ENCODE measurements at places on chromosomes 4 and X.
A peak's percentile ranks its signal among the peaks of the same experiment; 100 is the strongest.

DNA sequence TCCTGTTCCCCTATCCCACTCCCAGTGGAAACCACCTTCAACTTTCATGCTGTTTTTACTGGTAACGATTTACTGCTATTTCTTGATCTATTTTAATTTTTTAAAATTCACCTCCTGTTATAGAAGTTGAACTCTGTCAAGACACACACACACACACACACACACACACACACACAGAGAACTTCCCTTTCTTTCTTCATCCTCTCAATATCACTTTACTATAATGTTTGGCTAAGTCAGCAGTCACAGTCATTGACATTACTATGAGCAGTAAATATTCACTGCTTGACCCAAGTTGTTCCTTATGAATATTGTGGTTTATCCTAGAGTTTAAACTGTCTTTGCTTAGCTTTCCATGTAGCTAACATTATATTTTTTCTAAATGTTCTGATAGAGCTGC lies 24.0 kb upstream of the SGMS2 start:
- DNase-seq, result no peak

DNA sequence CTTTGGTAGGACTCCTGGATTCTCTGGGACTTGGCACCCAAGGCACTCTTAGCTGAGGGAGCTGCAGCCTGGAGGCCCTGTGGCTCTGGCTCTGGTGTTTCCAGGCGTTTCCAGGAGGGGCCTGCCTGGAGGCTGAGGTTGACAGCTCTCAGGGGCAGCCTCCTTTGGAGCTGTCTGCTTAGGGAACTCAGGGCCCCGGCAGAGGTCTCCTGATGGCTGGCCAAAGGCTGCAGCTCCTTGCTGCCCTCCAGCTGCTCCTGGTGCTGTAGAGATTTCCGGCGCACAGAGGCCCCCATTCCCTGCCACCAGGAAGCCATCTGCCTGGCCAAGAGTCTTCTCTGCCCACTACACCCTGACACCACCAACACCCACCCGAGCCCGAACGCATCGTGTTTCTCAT lies 25.3 kb upstream of the ARHGEF38 start:
- DNase-seq, result no peak

DNA sequence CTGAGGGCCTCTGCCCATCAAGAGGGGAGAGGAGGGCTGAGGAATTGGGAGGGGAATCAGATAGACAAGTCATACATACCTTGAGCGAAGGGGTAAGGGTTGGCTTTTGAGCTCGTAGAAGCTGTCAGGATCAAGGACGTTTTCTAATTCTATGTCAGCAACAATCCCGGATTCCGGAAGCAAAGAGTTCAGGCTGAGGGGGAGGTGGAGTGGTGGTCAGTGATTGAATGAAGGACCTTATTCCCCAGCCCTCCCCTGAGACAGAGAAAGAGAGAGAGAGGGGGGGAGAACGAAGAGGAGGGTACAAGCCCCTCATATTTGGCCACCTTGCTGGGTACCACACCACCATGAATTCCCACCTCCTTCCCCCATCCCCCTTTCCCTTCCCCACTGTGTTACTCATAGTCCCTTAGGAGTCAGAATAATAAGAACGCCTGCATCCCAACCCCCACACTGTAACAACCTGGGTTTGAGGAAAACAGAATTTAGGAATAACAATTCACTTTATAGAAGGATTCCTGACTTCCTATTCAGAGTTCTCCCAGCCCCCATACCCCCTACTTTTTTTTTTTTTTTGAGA lies 2.7 kb downstream of the TFE3 start:
- DNase-seq, result peak; percentile 22

- DNase-seq, result no peak
Observed at GRCh38 chr4:85682391-85682790, 207.4 kb downstream of the ARHGAP24 start.

DNA sequence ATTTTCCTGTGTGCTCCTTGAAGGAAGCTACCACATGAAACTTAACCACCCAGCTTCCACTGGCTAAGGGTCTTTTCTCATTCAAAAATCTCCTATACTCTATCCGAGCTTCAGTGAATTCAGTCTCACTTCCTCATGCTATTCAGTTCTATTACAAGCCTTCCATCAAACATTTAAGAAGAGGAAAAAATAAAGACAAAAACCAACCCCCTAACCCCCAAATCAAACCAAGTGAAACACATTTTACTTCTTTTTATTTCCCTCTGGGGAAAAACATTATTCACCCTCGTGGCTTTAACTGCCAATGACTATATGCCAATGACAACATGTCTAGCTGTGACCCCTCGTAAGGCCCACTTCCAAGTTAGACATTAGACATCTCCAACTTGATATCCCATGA lies 16.2 kb upstream of the WDR19 start:
- DNase-seq, result no peak

- DNase-seq, result no peak
Observed at GRCh38 chr4:71634364-71634763, 149.5 kb downstream of the GC start.

DNA sequence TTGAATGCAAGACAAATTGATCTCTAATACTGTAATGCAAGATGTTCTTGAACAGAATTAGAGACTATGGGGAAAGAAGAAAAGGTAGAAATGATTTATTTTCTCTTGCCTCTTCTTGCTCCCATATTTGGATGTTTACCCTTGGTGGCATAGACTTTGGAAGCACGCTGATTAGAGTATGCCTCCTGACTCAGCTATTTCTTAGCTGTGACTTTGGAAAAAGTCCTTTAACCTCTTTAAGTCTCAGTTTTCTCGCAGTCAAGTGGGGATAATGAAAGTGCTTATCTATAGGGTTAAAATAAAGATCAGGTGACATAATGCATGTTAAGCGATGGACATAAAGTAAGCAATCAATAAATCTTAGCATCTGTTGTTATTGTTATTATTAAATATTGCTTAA lies 545.5 kb downstream of the GLUD2 start:
- DNase-seq, result no peak

- DNase-seq, result no peak
Observed at GRCh38 chr4:47432749-47433148, 30.8 kb downstream of the COMMD8 start.

DNA sequence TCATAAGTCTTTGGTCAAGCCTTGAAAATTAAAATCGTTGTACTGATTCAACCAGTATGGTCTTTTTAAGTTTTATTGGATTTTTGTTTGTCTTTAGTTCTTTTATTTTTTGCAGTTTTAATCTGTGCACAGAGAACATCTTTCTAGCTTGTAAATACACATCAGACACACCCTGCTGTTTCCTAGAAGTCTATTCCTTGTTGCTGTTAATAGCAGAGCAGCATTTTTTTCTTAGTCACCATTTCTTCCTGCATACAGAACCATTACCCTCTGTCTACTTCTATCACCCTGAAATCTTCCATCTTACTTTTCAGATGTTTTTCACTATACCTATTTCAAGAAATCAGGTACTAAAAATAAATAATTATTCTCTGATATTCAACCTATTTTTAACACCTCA lies 375.4 kb downstream of the GRID2 start:
- DNase-seq, result no peak

DNA sequence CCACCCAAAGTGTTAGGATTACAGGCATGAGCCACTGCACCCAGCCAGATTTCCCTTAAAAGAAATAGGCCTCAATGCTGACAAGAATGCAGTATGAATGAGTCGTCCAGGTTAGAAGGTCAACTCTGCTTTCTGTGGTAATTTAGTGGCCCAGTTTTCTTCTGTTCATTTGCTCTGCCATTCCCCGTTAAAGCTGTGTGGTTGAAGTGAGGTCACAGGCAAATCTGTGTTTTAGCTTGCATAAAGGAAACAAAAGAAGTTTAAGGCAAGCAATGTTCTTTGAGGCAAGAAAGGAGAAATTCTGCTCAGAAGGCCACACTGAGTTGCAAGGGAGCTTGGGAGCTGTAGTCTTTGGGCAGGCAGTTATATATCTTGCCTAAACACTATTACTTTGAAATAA lies 176.8 kb downstream of the LARP7 start:
- DNase-seq, result peak; percentile 71

GRCh38 chr4:114398410-114398809 lies 200.2 kb upstream of the UGT8 start:
- no peak for DNase-seq

GRCh38 chr4:125049711-125050110 lies 265.0 kb upstream of the FAT4 start:
- no peak for DNase-seq

DNA sequence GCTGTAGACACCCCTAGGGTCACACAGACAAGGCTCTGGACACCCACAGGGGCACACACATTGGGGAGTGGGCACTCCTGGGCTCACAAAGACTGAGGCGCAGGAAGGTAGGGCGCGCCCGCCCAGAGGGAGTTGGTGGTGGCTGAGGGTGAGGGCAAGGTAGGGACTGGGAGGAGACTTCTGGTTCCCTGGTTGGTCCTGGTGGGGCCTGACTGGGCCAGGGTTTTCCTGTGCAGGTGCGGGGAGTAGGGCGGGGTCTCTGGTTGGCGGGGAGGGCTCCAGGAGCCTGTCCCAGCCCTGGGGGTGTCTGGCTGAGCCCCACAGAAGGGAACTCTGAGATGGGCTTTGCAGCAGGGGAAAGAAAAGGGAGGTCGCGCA lies 6.7 kb upstream of the WAS start:
- no peak for DNase-seq

GRCh38 chrX:154431341-154431740 lies 2.9 kb downstream of the ATP6AP1 start:
- DNase-seq, result no peak

DNA sequence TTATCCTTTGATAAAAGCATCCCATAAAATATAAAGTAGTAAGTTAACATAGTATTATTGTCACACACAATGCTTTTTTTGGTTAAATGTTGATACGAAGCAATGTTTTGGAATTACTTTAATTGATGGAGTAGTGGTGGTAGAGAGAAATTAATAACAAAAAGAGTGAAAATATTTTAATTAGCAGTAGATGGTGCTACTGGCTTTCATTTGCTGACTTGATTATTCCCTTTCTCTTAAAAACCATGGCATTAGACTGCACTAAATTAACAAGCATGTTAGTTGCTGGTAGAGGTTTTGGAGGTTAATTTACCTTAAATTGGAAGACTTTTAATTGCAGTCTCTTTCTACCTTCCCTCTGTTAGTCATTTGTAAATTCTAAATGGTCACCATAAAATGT lies 8.9 kb upstream of the DCK start:
- no peak for DNase-seq

GRCh38 chr4:75699299-75699698 lies 25.1 kb upstream of the USO1 start:
- no peak for DNase-seq

- no peak for DNase-seq
Observed at GRCh38 chrX:34653811-34654210, 3.3 kb downstream of the TMEM47 start.

DNA sequence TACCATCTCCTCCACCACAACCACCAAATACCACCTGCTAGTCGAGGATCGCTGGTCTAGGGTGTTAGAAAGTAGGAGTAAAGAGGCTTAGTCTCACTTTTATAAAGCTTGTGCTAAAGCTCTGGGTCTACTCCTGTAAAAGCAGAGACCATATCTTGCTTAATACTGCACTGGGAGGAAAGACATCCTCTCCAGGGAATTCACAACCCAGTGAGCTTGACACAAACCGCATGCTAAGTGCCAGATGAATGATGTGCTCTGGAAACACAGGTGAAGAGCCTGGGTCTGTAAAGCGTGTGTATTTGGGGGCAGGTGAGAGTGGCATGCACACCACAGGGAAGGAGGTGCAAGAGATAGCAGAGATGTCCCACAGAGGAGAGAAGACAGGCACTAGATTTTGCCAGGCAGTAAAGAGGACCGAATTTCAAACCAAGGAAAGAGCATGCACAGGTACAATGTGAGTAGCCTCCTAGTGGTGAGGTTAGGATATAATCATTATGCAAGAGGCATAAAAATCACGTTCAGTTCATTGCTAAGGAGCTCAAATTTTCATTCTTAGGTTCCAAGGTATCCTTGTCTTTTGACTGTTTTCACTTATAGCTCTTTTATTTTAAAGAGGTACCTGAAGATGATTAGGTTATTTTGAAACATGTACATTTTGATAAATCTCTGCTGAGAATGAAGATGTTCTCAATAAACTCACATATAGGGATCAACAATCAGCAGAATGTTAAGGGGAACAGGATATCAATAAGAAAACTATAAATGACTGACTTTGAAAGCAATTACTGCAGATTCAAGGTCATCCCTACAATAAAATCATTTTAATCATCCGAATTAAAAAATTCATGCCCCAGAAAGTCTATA lies 20.7 kb downstream of the TAPT1 start:
- DNase-seq, result no peak

DNA sequence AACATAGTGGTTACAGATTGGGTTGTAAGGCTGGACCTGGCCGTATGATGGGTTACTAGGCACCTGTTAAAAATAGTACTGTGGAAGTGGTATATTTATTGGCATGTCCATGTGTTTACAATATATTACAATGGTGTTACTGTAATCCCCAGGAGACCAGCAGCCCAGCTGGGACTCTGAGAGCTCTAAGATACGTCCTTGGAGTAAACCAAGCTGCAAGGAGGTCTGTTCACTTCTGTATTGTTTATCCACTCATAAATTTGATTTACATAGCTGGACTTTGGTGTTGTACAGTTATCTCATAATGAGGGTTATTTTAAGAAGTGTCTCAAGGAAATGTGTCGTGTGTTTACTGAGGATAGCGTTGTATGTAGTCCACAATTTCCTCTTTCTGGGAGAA lies 93.8 kb downstream of the TBL1X start:
- no peak for DNase-seq

- no peak for DNase-seq
Observed at GRCh38 chrX:135112096-135112729, 8.1 kb downstream of the ETDB start.

DNA sequence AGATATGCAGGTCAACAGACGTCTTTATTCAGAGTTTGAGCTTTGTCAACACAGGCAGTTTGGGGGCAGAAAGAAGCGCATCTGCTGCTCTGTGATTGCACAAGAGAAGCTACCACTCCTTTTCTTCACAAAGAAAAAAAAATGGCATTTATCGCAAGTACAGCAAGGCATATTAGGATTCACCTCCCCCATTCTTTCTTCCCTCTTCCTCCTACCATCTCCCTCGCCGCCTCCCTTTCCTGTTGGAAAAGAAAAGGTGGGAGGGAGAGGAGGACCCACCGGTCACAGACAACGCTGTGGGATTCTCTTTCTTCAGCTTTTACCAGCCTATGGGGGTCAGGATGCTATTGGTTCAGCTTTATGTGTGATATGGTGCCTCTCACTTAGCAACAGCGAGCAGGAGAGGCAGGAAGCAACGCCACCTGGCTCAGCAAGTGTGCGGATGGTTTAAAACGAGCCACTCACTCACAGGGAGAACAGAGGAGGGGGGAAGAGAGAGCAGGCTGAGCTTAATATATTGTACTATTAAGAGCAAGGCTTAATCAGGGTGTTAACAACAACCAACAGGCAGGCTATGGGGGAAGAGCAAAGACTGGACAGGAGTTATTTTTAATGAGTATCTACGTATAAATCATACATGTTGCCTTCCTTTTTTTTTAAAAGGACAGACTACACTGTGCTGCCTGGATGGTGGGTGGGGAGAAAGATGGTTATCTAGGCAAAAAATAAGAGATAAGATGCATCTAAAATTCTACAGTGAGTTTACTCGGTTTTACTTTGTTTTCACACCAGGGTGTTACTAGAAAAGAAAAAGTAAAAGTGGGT lies 104.7 kb downstream of the MAML3 start:
- DNase-seq, result no peak

Measured in skeletal muscle cell (primary cell).